ENCODE measurements at places on chromosomes 2 and 18. TPM values are rescaled to one million over a fixed set of nuclear protein-coding genes. Genes with fewer than 3 reads are reported as not detected.

GRCh38 chr2:148813603-148814065 lies 61.4 kb upstream of the KIF5C start:
- DNase-seq, result no peak

GRCh38 chr2:65370387-65371073 lies 61.9 kb downstream of the SPRED2 start:
- no peak for DNase-seq

DNA sequence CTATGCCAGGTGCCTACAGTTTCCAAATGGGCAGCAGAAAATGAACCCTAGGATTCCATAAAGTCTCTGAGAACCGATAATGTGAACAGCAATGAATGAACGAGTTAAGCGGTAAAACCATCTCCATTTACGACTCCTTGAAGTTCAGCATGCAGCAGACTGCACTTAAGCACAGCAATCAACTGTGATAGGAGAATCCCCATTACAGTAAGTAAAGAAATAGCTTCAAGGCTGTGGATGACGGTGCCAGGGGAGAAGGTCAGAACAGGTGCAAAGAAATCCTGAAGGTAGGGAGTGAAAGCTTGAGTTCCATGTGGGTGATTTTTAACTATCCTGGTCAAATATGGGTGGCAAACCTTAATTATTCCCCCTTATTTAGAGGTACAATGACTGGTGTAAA lies 444.4 kb downstream of the NCKAP5 start:
- no peak for DNase-seq

GRCh38 chr2:174076975-174077374 lies 111.8 kb upstream of the SP3 start:
- no peak for DNase-seq

- no peak for DNase-seq
Observed at GRCh38 chr2:58614219-58614618, 373.1 kb upstream of the FANCL start.

DNA sequence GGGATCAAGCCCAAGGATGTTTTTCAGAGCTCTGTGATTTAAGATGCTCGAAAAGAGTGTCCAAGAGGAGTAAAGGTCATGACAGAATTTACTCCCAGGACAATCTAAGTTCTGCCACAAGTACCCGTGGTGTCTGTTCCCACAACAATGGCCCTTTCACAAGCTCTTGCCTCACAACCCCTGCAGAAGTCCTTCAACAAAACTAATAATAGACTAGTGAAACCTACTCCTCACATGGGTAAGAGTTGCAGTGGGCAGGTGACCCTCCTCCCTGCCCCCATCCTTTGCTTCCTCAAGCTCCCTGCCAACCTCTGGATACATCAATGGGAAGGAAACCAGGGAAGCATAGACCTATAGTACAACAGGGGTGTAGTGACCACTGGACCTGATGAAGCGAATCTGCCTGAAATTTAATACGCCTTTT lies 34.9 kb downstream of the PTCD3 start:
- DNase-seq, result no peak

- no peak for DNase-seq
Observed at GRCh38 chr2:153808679-153809078, 63.0 kb upstream of the GALNT13 start.

DNA sequence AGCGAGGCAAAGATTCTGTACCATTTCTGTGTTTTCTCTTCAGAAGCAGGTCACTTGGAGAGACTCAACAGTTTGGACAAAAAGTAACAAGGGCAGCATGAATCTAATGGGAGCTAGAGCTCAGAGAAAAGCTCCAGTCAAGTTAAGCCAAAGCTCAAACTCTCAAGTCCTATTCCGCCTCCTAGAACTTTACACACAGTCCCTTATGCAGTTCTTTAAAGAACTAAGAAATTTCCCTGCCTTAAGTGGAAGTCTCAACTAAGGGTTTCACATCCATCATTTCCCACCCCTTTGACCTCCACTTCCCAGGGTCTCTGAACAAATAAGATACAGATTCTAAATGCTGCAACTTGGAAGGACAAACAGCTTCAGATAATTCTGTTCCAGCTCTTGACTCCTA lies 121.3 kb upstream of the RNU4ATAC start:
- no peak for DNase-seq

DNA sequence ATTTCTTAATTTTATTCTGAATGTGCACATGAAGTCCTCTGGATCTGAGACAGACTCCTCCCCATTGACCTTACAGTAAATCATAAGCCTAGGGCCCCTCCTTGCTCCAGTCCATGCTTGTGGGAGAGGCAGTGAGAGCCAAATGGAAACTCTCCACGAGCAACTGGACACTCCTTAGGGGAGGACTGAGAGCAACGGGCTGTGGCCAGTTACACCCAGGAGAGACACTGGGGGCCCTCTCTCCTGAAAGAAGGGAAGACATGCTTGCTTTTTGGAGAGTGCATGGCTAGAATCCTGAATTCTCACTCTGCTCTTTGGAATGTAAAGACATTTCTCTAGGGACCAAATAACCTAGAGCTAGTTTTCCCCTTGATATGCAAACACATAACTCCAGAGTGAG lies 49.0 kb upstream of the BIN1 start:
- DNase-seq, result no peak

GRCh38 chr2:137870682-137871081 lies 93.6 kb upstream of the HNMT start:
- DNase-seq, result no peak

DNA sequence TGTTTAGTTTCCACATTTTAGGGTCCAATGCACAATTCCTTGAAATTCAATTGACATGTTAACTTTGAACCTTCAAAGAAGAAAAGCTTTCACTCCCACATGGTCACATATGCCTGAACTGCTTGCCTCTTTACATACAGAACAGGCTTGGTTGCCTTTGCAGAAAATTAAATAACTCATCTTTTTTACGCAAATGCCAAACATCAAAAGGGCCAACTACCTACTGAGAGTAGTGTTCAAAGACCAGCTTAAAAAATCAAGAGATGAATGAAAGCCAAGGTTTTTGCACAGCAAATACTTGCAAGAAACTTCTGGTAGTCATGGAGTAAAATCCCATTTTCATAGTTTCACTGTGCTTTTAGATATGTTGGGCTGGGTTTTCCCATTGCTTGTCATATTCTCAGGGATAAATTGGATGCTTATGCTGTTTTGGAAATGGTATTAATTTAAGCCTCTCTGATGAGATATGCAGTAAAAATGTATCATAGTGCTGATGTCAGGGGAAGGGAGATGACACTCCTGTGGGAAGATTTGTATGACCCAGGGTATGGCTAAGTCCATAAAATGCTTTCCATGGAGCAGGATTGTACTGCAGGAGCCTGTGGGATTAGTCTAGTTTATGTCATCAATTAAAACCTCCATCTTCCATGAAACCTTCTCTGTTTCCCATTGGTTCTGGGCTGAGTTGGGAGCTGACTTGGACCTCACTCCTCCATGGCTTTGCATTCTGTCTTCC lies 60.6 kb upstream of the DARS1 start:
- DNase-seq, result no peak

- DNase-seq, result no peak
Observed at GRCh38 chr18:33152376-33152775, 288.1 kb downstream of the CCDC178 start.

DNA sequence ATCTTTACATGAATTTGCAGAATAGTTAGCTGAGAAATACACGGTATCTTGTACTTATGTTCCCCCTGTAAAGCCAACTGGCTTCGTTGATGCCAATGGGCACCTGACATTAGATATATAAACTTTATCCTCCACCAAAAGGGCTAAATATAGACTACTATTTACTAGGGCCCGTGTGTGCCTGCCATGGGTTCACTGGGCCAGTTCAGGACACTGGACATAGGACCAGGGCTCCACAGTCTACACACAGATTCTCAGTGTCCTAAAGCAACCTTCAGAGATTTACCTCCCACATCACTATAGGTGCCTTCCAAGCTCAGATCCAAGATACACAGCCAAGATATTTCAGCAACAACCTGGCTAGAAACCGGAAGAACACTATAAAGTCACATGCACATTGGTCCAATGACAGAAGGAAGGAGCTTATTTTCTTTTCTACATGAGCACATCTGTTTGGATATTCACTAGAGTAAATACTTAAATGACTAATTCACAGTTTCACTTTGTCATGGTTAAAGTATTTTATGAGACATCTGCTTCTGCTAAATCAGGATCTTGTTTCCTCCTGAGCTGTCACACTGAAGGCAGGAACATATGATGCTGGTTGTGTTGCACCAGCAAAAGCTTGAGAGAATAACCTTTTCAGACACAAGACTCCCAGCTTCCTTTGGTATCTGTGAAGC lies 95.1 kb downstream of the MYO5B start:
- no peak for DNase-seq

- no peak for DNase-seq
Observed at GRCh38 chr18:39962546-39962945, 1992.5 kb upstream of the PIK3C3 start.

- DNase-seq, result no peak
Observed at GRCh38 chr2:17107151-17107550, 411.1 kb downstream of the RAD51AP2 start.

DNA sequence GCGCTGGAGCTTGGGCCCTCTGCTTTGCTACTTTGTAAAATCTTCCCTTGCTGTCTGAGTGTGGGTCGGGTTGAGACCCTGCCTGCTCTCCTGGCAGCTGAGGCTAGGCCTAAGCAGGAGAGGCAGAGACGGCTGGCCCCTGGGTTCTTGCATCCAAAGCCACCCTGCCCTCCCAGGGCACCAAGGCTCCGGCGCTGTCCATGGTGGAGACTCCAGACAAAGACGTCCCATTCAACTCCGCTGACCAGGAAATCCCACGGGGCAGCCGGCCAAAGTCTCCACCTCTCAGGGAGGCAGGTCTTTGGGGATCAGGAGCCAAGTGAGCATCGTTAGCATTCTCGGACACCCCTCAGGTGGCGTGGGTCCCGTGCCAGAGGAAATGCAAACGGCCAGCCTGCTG lies 2.6 kb upstream of the PRLH start:
- DNase-seq, result no peak

GRCh38 chr18:55511277-55511676 lies 76.7 kb downstream of the TCF4 start:
- no peak for DNase-seq

DNA sequence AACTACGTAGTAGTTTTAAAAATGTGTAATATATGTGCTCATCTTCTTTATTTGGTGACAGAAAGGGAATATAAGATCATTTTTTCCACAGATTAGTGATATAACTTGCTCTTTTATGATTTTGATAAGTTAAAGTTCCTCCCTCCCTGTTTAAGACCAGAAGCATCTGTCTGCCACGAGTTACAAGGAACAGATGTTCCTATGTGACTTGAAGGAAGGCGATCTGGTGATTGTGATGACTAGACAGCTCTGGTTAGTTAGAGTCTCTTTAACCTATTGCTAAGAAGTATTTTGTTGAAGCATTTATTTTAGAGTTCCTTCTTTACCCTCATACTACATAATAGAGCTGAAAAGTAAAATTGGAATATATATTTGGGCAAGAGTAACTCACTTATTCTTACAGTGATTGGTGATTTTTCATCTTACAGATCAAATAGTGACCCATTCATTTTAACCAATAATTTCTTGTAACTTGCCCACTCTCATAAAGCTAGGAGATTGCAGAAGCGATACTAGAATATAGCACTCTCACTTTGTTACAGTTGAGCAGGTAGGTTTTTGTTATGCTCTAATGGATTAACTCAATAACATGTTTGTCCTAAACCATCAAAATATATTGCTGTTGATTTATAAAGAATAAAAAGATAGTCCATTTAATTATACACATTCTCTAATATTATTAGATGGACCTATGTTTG lies 218.7 kb downstream of the SLC4A10 start:
- no peak for DNase-seq

- DNase-seq, result no peak
Observed at GRCh38 chr2:102190430-102191107, 3.7 kb downstream of the IL1RL2 start.

DNA sequence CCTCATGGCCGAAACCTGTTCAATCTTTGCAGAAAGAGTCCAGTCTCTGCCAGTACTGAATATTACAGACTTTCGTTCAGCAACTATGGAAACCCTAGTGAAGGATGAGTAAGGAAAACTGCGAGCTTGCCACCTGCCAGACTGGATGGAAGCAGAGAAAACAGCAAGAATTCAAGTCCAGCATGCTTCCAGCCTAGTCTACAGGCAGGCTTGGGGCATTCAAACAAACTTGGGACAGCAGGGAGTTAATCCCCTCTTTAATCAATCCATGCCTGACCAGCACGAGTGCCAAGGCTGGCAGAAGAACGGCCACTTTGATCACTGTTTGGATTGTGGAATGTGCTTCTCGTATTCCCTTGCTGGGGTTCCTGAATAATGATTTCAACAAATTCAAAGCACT lies 145.2 kb downstream of the EPHA4 start:
- no peak for DNase-seq

GRCh38 chr2:226526716-226527115 lies 272.9 kb downstream of the IRS1 start:
- no peak for DNase-seq

DNA sequence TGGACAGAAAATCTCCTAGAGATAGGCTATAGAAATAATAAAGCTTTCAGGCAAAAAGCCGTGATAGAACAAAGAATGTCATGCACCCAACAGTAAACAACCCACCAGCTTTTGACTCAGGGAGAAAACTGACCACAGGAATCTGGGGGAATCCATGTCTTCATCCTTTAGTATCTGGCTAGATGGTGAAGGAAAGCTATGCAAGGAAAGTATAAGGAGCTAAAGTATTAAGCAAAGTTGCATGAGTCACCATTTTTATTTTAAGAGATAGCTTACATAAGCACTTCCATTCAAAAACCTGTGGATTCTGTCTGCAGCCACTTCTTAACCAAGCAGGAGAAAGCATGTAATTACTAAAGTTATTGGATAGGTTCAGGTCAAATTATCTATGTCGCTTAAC lies 363.8 kb downstream of the LRP1B start:
- no peak for DNase-seq

GRCh38 chr18:57202881-57203280 lies 56.0 kb downstream of the BOD1L2 start:
- no peak for DNase-seq

GRCh38 chr2:157540102-157540501 lies 88.6 kb downstream of the ACVR1C start:
- no peak for DNase-seq

DNA sequence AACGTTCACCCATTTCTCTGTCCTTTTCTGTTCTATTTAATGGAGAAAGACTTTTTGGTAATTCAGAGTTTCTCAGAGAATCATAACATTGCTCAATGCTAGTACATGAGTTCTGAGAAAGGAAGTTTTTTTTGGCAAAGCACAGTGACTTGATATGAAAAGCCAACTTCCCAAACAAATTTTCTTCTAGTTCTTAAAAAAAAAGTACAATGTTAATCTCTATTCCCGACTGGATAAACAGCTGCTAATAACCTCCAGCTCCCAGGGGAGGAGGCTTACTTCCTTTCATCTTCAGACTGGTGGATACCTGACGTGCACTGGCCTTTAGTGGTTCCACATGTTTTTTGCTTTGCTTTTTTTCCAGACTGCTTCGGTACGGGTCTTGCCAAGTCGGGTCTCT lies 284.6 kb upstream of the CCDC68 start:
- no peak for DNase-seq

GRCh38 chr2:60984720-60985119 lies 32.8 kb upstream of the PEX13 start:
- no peak for DNase-seq

- DNase-seq, result no peak
Observed at GRCh38 chr18:62464266-62464665, 58.6 kb upstream of the ZCCHC2 start.

The PLCL1 gene
- 13.0 TPM for total RNA-seq

The SPP2 gene
- total RNA-seq, result not detected

The MAPK4 gene
- total RNA-seq, result 19.5 TPM

The ATP6V1C2 gene
- 1.5 TPM for total RNA-seq

The CAPG gene
- 6.3 TPM for total RNA-seq

The VIT gene
- 3.4 TPM for total RNA-seq

The ACMSD gene
- total RNA-seq, result not detected

The LRRTM1 gene
- total RNA-seq, result 10.6 TPM

The CXCR2 gene
- total RNA-seq, result not detected

The ELOA2 gene
- total RNA-seq, result not detected

The RFX8 gene
- 0.36 TPM for total RNA-seq

The TTC31 gene
- 12.2 TPM for total RNA-seq

All from cerebellum (tissue), 4 donors.